ENCODE measurements at places on chromosomes 2 and 18. TPM values are rescaled to one million over a fixed set of nuclear protein-coding genes. Genes with fewer than 3 reads are reported as not detected.

- no peaks in the 10 kb centered on the region for H3K4me1 ChIP-seq
- no peaks in the 10 kb centered on the region for H3K36me3 ChIP-seq
- no peak overlapping the region for H3K4me3 ChIP-seq
- H3K27ac ChIP-seq: no peak overlapping the region
These were observed 47.5 kb downstream of the EMILIN2 start for GRCh38 chr18:2894131-2894840.

GRCh38 chr2:175811971-175812370 lies 190.1 kb downstream of the LNPK start:
- no peak overlapping the region for H3K4me3 ChIP-seq
- H3K4me1 ChIP-seq: no peaks in the 10 kb centered on the region
- H3K27ac ChIP-seq: no peak overlapping the region
- DNase-seq: no peak

GRCh38 chr18:22934789-22935188 lies 1.7 kb downstream of the RBBP8 start:
- H3K4me1 ChIP-seq: peaks cover 8% of the 10 kb centered on the region
- no peaks in the 10 kb centered on the region for H3K27me3 ChIP-seq

DNA sequence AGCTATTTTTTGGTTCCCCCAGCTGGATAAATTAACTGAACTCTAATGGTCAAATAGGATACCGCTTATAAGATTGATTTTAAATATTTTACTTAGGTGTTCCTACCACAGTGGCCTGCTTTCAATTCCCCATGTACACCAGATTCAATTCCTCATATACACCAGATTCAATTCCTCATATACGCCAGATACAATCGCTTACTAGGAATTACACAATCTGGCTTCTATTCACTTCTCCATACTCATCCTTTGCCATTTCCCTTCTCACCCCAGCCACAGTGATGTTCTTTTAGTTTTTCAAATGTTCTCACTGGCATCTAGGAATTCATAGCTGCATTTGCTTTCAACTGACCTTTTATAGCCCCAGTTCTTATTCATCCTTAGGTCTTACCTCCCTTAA lies 66.5 kb downstream of the SLC40A1 start:
- H3K4me3 ChIP-seq: no peak overlapping the region
- no peaks in the 10 kb centered on the region for H3K36me3 ChIP-seq
- no peak for DNase-seq
- no peak overlapping the region for H3K27ac ChIP-seq
- H3K4me1 ChIP-seq: no peaks in the 10 kb centered on the region

Gene GPR155
- total RNA-seq: 4.4 TPM

Gene MARCHF4
- not detected for total RNA-seq
